Inflammatory macrophage treated with lipopolysaccharide for 1 hour (primary cell): ENCODE measurements at places on chromosomes 11 and 22.
A peak's percentile ranks its signal among the peaks of the same experiment; 100 is the strongest.

DNA sequence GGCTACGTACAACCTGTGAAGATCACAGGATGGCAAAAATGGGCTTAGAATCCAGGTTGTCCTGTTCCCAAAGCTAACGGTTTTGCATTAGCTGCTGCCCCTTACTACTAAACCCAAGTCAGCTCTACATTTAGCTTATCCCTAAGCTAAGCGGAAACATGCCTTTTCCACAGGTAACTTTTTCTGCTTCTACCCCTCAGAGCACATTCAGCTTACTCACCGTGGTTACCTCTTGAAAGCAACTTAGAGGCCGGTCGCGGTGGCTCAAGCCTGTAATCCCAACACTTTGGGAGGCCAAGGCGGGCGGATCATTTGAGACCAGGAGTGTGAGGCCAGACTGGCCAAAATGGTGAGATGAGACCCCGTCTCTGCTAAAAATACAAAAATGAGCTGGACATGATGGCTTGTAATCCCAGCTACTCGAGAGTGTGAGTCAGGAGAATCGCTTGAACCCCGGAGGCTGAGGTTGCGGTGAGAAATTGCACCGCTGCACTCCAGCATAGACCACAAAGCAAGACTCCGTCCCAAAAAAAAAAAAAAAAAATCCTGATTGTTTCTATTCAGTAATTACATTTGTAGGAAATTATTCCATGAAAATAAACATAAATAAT lies 790 bp upstream of the TMEM41B start:
- no peak for DNase-seq

- no peak for DNase-seq
Observed at GRCh38 chr11:12803086-12803826, 129.0 kb downstream of the TEAD1 start.

DNA sequence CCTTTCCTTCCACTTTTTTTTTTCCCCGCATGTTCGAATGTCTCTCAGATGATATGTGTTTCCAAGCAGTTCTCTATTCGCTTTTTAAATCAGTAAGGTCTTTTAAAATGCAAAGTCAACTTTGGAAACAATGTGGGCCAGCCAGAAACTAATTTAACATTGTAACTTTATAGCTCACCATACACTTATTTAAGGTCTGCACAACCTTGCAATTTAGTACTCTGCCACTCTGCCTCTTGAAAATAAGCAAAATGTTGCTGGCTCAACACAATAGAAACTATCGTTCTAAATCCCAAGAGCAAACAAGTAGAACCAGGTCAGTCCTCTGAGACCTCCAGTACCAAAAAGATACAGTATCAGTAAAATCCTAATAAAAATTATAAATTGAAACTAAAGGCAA lies 109.0 kb downstream of the SIK3 start:
- no peak for DNase-seq

GRCh38 chr22:37742376-37743171 lies 45.7 kb downstream of the TRIOBP start:
- DNase-seq = peak; percentile 59

- DNase-seq = no peak
Observed at GRCh38 chr11:69276165-69276564, 17.8 kb upstream of the MYEOV start.

DNA sequence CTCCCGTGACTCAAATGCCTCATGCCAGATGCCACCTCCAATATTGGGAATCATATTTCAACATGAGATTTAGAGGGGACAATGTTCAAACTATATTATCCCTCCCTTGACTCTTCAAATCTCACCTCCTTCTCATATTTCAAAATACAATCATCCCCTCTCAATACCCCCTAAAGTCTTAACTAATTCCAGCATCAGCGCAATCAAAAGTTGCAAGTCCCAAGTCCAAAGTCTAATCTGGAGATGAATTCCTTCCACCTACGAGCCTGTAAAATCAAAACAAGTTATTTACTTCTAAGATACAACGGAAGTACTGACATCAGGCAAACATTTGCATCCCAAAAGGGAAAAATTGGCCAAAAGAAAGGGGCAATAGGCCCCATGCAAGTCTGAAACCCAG lies 67.2 kb upstream of the SC5D start:
- no peak for DNase-seq

DNA sequence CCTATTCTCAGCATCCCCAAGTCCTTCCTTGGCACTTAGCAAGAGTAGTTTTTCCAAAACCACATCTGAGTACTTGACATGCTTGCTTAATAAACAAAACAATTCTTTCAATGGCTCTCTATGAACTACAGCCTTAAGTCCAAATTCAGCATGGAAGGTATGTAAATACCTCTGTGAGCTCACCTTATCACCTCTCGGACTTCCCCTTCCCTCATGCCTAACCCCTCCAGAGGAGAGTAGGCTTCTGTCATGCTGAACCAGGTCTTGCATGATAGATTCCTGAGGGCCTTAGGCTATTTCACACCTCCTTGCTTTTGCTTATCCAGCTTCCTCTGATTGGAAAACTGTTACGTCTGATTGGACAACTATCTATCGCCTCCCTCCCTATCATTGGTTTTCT lies 312.9 kb upstream of the CCDC90B start:
- no peak for DNase-seq

- DNase-seq = peak; percentile 67
Observed at GRCh38 chr22:21876486-21877176, 9.2 kb upstream of the MAPK1 start.

DNA sequence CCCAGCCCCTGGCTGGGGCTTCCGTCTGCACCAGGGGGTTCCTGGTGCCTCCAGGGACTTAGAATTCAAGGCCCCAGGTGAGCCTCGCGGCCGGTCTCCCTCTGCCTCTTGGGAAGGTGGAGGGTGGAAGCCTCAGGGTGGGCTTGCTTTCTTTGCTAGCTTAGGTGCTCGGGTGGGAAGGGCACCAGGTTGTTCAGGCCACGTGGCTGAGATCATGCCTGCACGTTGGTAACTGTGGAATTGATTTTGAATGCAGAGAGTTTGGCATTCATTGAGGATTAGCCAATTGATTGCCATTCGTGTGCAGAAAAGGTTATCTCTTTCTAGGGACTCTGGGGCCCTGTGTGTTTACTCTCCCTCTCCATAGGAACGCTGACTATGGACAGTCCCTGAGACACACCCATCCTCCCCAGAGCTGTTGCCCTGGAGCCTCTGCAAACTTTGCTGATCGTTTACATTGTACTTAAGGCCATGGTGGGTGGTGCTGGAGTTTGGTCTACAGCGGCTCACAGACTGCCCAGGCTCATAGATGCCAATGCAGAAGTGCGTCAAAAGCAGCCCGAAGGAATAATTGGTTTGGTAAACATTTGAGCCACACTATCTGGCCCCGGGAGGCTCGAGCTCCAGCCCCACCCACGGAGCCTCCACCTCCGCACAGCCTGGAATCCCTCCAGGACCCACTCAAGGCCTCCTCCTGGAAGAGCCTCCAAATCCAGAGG lies 1457.7 kb downstream of the BRD1 start:
- DNase-seq = no peak

- no peak for DNase-seq
Observed at GRCh38 chr11:129620237-129621104, 195.2 kb upstream of the TMEM45B start.

GRCh38 chr22:47199261-47199978 lies 437.0 kb downstream of the TBC1D22A start:
- no peak for DNase-seq

- DNase-seq = peak; percentile 9
Observed at GRCh38 chr11:124075841-124076651, 34.9 kb upstream of the OR10G7 start.

- DNase-seq = peak; percentile 9
Observed at GRCh38 chr22:22408731-22409696, 99.5 kb downstream of the ZNF280B start.
